ENCODE measurements at places on chromosomes 5 and 9. TPM values are rescaled to one million over a fixed set of nuclear protein-coding genes. Genes with fewer than 3 reads are reported as not detected.
A peak's percentile ranks its signal among the peaks of the same experiment; 100 is the strongest.

DNA sequence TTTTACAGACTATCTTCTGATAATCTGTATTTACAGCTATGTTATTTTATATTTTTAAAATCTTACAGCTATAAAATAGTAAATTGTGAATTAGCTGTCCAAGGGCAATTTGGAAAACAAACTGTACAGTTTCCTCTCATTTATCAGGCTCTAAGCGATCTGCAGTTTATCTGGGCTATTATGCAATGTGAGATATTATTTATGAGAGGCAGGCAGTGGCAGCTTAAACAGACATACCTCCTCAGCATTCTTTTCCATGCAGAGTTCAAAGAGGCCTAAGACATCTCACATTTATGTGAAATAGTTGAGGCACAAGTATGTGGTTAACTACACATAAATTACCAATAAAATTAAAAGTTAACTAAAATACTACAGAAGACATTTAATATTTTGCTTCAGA is 10.2 kb downstream of the NIPSNAP3B start:
- DNase-seq, result no peak

Gene TAF7
- 89.4 TPM for total RNA-seq

GRCh38 chr9:75175395-75175794 is 87.1 kb downstream of the OSTF1 start:
- no peak for DNase-seq

GRCh38 chr5:136058039-136058971 is 29.5 kb downstream of the TGFBI start:
- DNase-seq, result no peak

DNA sequence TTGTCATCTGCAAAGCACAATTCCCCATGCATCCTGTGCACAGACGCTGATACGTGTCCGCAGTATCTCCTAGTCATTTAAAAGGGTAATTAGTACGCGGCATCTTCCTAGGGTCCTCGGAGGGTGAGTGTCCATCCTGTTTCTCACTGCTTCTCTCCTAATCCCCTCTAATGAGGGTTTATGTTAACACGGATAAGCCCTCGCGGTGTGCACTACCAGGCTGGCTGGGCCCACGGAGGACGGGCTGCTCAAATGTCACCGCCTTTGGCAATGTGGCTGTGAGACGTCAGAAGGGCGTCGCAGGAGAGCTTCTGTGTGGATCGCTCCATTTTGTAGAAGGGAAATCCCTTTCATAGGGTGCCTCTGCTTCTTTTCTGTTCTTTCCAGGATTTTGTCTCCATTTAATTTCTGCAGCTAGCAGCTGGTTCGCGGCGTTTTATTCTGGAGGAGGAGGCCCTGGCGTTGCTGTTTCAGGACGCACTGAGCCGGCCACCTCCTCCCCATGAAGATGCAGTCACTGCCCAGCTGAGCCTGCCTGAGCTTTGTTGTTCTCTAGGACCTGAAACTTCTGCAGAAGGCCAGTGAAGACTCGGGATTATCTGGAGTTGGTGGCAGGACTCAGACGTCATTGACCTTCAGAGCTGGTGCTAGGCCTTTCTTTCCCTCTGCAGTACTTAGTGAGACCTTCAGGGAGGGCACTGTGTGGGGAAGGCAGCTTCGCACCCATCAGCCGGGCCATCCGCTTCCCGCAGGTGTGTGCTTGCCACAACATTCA is 326.1 kb upstream of the IRX1 start:
- DNase-seq, result no peak

DNA sequence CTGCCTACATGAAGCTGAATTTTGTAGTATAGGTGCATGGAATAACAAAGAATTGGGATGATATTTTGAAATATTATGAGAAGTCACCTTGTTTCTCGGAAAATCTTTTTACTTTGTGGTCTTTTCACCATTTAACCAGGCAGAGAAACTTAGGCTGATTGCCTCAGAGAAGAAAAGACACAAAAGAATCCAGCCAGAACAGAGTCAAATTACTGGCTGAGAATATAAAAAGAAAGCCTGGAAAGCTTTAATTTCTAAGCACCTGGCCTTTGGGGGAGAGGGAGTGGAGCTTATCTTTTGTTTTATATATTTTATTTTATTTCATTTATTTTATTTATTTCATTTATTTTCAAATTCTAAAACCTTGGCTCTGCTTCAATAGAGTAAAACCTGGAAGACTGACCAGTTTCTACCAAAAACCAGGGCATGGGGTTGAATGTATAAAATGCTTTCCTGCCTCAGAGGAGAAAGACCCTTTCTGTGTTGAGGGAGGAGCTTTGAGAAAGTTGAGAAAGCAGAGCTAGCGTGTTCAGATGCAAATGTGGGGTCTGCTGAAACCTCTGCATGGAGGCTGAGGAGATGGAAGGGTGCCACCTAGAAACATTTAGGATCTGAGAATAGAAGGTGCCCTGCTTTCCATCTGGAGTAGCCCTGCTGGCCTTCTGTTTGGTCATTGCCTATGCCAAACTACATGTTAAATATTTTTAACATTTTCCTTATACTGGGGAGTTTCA is 81.6 kb downstream of the NREP start:
- DNase-seq, result no peak

GRCh38 chr9:105286098-105286497 is 41.6 kb downstream of the SLC44A1 start:
- no peak for DNase-seq

GRCh38 chr5:95843733-95844223 is 21.3 kb upstream of the GLRX start:
- DNase-seq, result no peak

Gene SLC46A2
- not detected for total RNA-seq

DNA sequence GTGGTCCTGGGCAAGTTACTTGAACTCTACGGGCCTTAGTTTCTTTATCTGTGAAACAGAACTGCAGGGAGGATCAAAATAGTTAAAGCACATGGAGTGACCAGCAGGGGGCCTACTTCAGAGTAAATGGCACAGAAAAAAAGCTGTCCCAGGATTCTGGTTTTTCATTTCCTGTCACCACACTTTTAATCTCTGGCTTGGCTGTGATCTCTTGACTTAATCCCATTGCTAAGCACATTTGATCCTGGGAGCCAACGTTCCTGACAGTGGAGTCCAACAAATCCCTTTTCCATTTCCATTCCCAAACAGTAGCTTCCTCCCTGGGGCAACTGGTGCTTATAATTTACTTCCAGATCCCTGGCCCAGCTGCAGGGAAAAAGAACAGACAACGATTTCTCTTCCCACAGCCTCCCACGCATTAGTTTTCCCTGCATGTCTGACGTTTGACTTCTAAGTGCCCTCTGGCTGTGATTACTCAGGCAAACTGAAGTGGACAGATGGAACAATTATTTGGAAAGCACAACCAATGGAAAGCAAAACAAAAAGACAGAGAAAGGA is 136.5 kb upstream of the STK32A start:
- DNase-seq, result peak; percentile 35

GRCh38 chr9:136052991-136053756 is 41.9 kb downstream of the NACC2 start:
- DNase-seq, result no peak

DNA sequence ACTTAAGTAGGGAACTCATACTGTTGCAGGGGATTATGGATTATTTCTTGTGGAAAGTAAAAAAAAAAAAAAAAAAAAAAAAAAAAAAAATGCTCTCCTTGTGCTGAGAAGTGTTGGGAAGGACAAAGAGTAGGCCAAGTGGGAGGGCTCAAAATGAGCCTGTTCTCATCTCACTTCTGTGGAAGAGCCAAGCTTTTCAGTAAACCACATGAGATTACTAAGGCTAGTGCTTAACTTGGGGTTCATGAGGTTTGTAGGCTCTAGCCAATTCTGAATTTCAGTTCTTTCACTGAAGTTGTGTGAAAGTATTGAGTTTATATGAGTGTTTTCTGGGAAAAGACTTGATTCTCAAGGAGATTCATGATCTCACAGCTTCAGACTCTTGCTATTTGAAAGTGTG is 23.0 kb upstream of the CEP78 start:
- DNase-seq, result no peak

DNA sequence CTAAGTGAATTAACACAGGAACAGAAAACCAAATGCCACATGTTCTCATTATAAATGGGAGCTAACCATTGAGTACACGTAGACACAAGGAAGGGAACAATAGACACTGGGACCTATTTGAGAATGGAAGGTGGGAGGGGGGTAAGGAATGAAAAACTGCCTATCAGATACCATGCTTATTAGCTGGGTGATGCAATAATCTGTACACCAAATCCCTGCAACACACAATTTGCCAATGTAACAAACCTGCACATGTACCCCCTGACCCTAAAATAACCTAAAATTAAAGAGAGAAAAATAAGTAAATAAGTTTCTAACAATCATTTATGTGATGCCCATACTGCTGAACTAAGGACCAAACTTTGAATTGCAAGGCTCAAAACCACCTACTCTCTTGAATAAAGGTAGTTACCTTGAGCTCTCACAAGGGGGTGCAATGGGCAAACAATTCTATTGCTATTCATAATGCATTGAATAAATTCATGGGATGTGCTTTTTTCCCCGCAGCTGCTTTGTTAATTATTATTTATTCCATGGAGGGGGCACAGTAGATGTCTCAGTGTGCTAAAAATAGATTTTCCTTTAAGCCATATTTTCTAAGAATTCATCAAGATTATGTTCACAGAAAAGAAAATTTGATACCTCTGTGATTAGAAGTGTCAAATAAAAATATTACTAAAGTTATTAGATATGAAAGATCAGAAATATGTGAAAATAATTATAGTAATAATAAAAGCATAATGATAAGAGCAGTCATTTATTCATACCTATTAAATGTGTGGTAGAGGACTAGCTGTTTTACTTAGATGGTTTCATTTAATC is 76.2 kb upstream of the PTPN3 start:
- no peak for DNase-seq

DNA sequence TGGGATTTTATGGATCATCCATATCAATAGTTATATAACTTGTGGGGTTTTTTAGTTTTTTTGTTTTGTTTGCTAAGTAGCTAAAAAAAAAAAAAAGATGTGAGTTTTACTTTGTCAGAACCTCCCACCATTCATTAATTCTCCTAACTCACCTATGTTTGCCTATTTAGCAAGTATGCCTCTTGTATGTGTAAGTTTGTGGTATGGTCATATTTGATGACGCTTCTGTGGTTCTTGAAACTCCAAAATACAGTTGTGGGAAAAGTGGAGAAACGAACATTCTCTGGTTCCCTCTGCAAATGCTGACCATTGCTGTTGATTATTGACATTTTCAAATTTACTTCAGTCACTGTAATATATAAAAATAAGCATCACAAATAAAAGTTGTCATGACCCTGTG is 75.7 kb downstream of the PBX3 start:
- no peak for DNase-seq

DNA sequence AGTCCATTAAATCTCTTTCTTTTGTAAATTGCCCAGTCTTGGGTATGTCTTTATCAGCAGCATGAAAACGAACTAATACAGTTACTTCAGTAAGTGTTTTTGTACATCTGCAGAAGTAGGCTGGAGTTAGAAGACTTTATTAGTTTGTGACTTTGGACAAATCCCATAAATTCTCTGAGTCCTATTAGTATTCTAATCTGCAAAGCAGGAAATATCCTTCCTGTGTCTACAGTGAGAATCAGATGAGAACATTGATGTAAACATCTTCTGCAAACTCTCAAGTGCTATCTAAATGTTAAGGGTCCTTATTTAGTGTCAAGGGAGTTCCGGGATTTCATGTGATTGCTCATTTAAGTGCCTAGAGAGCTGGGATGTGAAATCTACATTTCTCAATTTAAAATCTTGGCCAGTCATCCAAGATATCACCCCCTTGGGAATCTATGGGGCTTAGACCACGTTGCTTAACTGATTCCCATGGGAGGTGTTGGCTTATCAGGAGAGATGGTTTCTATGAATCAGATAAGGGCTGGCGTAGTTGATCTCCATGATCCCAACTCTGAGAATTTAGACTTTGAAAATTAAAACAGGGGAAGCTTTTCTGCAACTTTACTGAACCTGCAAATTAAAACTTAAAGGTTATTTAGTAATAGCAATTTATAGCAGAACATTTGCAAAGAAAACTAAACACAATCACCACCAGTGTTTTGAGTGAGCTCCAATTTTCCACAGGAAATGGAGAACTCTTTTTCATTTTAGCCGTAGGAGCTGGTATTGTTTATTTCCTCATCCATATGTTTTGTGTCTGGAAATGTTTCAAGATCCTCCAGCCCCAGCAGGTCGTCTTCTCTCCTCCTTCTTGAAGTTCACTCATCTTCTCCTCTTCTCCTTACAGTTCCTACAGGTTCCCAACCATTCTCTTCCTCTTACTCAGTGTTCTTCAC is 241.6 kb upstream of the CD180 start:
- no peak for DNase-seq

Gene FYB1
- not detected for total RNA-seq

DNA sequence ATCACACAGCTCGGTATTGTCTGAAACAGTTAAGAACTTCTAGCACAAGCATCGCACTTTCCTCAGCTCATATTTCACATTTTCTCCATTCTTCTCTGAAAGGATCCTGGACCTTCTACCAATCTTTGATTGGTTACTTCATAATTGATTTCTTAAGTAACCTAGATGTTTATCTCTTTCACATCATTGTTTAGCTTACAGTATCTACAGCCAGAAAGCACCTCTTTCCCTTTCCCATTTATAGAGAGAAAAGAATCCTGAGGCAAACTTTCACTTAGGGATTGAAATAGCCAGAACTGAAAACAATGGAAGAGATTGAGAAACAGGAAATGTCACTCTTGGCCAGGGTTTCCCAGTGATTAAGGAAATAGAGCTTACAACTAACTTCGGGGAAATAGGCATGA is 2.5 kb downstream of the IL33 start:
- no peak for DNase-seq

DNA sequence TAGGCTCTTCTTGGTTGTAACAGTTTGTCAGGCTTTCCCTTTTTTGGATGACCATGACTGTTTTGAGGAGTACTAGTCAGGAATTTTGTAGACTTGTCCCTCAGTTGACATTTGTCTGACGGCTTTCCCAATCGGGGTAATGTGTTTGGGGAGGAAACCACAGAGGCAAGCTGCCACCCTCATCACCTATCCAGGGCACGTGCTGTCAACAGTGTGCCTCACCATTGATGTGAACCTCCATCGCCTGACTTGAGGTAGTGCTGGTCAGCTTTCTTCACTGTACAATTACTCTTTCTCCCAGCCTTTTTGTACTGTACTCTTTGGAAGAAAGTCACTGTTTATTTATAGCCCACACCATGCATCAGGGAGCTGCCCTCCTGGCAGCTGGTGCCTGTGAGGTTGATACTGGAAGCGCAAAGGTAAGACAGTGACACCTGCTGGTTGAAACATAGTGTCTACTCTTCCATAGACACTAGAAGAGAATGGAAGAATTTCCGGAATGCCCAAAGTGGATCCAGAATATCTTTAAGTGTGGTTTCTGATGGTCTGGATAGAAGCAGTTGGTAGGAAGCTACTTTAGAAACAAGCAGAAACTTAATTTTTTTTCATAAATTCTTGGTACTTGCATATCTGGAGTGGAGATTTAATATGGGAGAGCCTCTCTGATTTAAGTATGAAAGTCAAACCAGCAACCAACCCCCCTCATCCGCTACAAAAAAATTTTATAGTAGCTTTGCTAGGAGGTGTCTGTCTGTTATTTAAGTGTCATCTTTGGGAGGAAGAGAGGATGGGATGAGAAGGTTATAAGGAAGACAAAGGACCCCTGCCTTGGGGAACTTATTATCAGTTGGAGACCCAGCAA is 69.3 kb downstream of the SNX30 start:
- peak; percentile 34 for DNase-seq

Gene GRIN1
- 5.5 TPM for total RNA-seq
